ENCODE measurements at places on chromosomes 3 and 15.

DNA sequence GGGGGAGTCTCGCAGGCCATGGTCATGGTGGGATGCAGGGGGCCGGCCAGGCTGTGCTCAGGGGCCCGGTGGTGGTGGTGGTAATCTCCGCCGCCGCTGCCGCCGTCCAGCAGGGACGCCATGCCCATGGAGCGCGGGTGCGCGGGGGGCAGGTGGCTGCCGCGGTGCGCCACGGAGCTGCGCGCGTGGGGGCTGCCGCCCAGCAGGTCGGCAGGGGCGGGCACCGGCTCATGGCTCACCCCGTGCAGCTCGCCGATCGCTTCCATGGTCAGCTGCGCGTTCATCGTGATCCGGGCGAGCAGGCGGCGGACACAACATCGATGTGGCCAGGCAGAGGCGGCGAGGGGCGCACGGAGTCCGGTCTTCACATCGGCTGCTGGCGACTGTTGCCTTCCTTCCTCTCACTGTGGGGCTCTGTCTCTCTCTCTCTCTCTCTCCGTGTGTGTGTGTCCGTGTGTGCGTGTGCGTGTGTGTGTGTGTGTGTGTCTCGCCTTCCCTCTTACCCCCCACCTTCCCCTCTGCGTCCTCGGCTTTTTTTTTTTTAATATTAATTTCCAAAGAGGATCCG is 451 bp downstream of the ONECUT1 start:
- no peak for DNase-seq

DNA sequence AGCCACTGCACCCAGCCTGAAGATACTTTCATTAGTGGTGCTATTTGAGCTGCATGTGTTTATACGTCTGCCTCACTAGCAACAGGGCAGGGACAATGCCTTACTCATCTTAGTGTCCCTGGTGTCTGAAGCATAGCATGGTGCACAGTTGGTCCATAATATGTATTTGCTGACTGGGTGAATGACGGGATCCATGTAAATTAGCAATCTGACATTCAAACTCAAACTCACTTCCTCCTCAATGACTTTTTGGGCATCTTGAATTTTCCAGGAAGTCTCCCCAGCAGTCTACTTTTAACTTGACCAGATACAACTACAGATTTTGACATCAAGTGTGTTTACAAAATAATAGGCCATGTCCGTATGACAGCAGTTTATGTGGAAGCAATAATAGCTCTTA is 3.0 kb upstream of the LDHAL6B start:
- no peak for DNase-seq

DNA sequence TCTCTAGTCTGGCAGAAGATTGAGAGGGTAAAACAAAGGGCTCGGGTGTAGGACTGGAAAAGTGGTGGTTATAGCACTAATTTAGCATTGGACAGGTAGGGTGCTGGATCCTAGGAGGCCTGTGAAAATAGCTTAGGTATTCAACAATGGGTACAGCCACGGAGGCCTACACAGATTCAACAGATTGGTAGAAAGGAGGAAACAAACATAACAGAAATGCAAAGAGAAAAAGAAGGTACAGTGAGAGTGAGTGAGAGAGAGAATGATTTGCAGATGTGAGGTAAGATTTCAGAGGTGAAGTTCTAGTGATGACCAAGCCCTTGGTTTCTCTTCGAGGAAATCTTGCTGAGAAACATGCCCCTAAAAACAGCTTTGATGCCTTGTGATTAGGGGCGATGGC is 37.9 kb downstream of the ADIPOQ start:
- DNase-seq, result no peak

GRCh38 chr3:178283561-178283960 is 252.7 kb upstream of the KCNMB2 start:
- DNase-seq, result no peak

- DNase-seq, result no peak
These were observed 471.6 kb downstream of the FOXP1 start for GRCh38 chr3:71111784-71112440.

- DNase-seq, result no peak
These were observed 355.1 kb upstream of the WNT5A start for GRCh38 chr3:55842204-55842603.

GRCh38 chr15:48389691-48390143 is 58.5 kb downstream of the DUT start:
- DNase-seq, result no peak

DNA sequence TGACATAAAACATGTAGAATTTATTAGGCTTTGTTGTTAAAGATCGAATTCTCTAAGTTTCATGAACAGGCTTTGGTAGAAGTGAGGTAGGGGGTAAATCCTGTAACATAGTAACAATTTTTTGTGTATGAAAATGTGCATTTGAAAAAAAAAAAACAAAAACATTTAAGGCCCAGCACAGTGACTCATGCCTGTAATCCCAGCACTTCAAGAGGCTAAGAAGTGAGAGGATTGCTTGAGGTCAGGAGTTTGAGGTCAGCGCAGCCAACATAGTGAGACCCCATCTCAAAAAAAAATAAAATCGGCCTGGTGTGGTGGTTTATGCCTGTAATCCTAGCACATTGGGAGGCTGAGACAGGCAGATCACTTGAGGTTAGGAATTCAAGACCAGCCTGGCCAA is 26.8 kb upstream of the PPP4R2 start:
- no peak for DNase-seq

- no peak for DNase-seq
These were observed 53.5 kb upstream of the WNT5A start for GRCh38 chr3:55540579-55540978.

- DNase-seq, result no peak
These were observed 5.3 kb downstream of the MYZAP start for GRCh38 chr15:57596978-57597377.

- DNase-seq, result no peak
These were observed 121.5 kb downstream of the DTWD1 start for GRCh38 chr15:49742381-49742780.

DNA sequence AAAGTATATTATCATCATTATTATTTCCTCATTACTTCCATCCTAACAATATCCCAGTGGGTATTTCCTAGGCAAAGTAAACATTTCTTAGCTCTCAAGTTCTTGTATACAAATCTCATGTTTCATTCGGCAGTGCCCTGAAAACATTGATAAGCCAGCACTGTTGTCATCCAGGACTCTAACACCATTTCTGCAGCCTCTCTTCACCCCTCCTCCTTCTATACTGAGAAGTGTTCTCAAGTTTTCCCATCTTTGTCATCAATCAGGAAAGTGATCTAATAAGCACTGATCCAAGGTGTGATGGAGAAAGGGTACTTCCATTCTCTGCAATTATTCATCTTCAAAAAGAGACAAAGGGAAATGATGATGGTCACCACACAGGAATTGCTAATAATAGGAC is 168.4 kb upstream of the CCDC54 start:
- DNase-seq, result no peak

GRCh38 chr3:69081583-69082262 is 1.6 kb upstream of the UBA3 start:
- DNase-seq, result no peak

GRCh38 chr15:86267892-86268291 is 188.2 kb downstream of the AGBL1 start:
- no peak for DNase-seq

DNA sequence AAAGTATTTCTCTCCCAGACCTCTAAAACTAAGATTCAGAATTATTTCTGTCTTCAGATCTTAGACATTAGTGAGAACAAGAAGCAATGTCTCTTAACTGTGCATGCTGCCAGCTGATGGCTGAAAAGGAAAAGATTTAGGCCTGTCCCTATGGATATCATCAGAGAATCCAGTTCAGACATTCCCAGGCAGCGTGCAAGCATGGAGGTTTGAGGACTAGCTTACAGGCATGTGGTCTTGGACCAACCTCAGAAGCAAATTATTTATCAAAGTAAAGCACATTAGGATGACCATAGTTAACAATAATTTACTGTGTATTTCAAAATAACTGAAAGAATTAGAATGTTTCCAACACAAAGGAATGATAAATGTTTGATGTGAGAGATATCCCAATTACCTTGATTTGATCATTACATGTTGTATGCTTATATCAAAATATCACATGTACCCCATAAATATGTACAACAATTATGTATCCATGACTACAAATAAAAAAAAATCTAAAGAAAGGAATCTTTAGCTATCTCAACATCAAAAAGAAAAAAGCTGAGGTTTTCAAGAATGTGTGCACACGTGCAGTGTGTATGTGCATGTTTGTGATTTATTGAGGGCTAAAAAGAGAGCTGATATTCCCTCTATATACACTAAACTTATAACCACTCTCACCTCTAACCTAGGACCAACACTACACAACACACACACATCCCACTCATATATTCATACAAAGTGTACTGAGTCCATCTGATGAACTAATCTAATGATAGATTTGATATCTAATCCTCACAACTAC is 108.9 kb upstream of the THBS1 start:
- no peak for DNase-seq

GRCh38 chr3:39292961-39293360 is 13.1 kb upstream of the CX3CR1 start:
- no peak for DNase-seq

GRCh38 chr3:37967260-37967881 is 23.2 kb upstream of the VILL start:
- peak; percentile 68 for DNase-seq

- no peak for DNase-seq
These were observed 686.5 kb downstream of the IGSF11 start for GRCh38 chr3:118348169-118348557.

- no peak for DNase-seq
These were observed 71.4 kb downstream of the TFDP2 start for GRCh38 chr3:142077859-142078500.

DNA sequence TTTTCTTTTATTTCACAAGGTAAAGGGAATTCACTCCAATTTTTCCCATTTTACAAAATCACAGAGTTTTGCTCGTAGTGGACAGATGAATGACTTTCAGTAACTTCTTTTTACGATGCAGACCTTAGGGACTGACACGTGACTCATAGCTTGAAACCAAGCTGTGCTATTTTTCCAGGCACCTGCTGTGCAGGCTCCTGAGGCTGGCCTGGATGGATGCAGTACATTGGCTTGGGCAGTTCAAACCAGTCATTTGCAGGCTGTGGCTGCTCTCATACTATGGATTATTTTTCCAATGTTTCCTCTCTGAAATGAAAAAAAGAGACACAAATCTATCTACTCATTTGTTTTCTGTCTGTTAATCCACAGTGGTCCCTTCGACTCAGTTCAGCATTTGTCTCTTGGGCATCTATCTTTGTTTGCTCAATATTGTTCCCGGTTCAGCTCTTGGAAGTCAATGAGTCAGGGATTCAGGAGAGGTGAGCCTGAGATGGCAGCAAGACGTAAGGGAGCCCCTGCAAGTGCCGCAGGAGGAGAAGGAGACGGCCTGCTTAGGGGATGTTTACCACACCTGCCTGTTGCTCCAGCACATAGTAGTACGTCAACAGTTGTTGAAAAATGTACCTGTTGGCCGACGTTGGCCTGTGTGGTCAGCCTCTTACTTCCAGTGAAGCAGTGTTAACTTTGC is 92.8 kb downstream of the SV2B start:
- DNase-seq, result no peak

DNA sequence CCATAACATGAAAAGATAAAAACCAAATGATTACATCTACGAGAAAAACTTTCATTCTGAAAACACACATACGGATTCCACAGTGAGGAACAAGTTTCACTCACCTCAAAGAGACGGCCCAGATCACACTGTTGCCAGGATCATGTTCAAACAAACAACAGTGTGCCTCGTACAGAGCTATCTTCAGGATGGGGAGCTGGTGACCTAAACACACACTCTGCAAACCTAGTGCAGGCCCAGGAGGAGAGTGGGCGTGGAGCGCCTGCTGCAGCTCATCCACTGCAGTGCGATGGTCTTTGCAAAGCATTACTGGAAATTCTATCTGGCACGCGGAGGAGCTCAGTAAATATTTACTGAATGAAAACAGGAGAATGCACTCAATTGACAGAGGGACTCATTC is 38.5 kb downstream of the TAMM41 start:
- no peak for DNase-seq

DNA sequence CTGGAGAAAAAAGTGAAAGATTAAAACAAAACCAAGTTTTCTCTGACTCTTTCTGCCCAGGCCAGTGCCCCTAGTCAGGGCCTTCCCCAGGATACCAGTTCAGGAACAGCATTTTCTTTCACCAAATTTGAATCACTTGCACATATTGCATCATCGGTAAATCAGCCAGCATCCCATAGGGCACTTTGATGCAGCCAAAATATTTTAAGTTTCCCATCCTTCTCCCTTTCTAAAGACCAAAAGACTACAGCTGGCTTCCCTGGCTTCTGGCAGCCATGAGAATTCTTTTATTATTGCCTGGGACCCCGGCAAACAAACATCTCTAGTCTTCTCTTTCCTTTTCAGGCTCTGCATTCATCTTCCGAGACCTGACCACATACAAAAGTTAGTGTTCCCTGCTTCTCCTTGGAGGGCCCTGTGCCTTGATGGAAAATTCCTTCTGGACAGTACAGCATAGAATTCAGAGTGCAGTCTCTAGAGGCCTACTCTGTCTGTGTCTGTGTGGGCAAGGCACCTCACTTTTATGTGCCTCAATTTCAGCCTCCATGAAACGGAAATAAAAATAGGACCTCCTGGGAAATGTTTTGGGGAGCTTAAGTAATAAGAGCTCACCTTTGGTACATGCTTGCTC is 348.0 kb downstream of the VPS13C start:
- DNase-seq, result no peak

- DNase-seq, result no peak
These were observed 21.6 kb upstream of the RASA2 start for GRCh38 chr3:141465221-141465620.

- no peak for DNase-seq
These were observed 76.0 kb upstream of the SNRK start for GRCh38 chr3:43210049-43211027.

GRCh38 chr15:74387621-74388362 is 20.3 kb upstream of the CYP11A1 start:
- DNase-seq, result no peak

- no peak for DNase-seq
These were observed 167.1 kb downstream of the P3H2 start for GRCh38 chr3:189953551-189953950.

GRCh38 chr15:41105348-41106334 is 10.4 kb downstream of the INO80 start:
- no peak for DNase-seq

DNA sequence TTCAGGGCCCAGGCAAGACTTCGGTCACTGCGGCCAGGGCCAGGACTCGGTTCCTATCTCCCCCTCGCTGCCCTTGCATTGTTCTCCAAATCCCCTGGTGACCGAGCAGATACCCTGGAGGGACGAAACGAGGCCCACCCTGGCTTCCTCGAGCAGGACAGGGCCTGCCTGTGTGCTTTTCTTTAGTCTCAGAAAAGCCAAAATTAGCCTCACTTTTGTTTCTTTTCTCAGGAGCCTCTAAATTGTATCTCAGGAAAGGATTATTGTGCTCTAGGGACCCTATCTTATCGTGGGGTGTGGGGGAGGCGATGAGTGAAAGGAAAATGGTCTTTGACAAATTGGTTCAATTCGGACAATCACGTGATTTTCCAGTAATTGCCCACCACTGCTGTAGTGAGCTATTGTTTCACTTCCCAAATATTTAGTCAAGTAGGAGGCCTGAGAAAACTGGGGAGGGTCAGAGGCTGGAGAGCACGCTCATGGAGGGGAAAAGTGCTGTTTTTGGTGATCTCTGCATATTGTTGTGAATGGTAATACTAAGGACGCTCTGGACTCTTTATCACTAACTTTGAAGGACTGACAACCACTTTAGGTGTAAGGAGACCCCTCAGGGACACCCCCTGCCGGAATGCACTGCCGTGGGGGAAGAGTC is 61.6 kb downstream of the TMEM44 start:
- DNase-seq, result no peak

All from left hindlimb (tissue), 1 donor.